NCI-H748 treated with DMSO at 0.1 percent for 48 hours (cell line): ENCODE measurements at places on chromosomes 7 and 10.

- DNase-seq = no peak
Measured at GRCh38 chr7:157832006-157832405, 495.2 kb downstream of the DNAJB6 start.

DNA sequence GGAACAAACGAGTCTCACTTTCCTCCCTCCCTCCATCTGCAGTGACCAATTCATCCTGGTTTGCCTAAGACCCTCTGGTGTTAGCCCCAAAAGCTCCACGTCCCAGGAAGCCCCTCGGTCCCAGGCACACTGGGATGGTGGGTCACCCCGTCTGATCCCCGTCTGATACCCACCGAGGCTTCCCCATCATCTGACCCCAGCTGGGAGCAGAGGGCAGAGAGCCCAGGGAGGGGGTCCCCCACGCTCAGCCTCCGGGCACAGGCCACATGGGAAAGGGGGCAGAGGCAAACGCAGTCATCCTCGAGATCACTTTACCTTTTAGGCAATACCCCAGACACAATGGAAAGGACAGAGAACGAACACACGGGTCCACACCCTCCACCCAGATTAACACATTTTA, 291.6 kb upstream of the PPP2R2D start:
- no peak for DNase-seq

- DNase-seq = no peak
Measured at GRCh38 chr10:117530791-117531190, 11.8 kb upstream of the EMX2 start.

DNA sequence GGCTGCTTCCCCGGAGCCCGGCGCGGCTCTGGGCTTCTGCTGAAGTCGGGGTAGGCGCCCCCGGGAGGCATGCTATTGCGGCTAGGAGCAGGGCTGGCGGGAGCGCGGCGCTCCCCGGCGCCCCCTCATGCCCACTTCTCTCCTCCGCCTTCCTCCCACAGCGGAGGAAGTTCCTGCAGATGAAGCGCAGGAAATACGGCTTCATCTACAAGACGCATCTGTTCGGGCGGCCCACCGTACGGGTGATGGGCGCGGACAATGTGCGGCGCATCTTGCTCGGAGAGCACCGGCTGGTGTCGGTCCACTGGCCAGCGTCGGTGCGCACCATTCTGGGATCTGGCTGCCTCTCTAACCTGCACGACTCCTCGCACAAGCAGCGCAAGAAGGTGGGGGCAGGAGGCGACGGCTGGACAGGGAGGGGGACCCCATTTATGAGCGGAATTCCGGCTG, 479 bp downstream of the CYP26A1 start:
- no peak for DNase-seq

DNA sequence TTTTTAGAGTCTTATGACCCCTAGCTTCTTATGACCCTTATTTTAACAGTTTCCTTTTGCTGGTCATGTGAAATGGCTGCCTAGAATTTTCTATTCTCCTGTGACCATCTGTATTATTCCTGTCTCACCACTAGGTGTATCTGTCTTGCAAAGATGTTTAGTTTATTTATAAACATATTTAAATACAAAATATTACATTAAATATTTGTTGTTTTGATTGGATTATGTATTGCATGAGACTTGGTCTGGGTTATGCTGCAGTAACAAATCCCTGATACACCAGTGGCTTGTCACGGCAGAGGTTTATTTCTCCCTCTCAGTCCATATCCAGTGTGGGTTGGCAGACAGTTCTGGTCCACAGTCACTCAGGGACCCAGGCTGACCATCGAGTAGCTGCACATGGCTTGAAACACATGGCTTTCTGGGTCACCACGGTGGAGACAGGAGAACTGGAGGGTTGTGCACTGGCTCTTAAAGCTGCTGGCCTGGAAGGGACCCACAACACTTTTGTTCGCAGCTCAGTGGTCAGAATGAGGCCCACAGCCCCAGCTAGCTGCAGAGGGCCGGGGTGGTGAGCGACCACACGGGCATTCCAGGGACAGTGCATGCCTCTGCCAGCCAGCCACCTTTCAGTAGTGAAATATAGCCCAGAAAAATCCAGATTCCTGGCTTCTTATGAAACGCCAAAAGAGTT, 7.4 kb downstream of the RASSF4 start:
- DNase-seq = no peak

- DNase-seq = no peak
Measured at GRCh38 chr7:46544396-46545008, 623.4 kb upstream of the IGFBP3 start.

DNA sequence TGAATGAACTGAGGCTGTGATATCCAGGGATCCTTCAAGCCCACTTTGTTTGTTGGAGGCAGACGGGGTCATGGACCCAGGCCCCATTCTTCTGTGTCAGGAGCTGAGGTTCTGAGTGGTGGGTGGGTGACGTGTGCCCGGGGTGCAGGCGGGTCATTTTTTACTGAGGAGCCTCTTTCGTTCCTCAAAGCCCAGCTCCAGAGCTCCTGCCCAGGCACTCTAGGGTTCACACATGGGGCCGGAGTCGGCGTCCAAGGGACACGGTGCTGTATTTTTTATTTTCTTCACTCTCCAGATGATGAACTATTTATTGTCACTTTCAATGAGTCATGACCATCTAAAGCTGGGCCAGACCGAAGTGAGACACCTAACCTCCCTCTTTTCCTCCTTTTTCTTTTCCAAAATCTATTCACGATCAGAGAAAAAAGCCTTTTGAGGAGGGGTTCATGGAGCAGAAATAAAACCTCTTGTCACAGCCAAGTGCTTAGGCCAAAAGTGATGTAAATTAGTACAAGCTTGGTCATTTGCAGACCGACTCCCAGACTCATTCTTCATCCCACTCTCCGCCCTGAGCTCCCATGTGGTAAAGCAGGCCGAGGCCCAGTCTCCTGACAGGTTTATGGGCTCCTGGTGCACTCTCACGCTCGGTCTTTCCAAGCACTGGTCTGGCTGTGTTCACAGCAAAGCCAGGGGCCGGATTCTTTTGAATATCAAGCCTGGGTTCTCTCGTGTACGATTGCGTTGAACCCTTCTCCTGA, 41.4 kb upstream of the PITRM1 start:
- DNase-seq = no peak

DNA sequence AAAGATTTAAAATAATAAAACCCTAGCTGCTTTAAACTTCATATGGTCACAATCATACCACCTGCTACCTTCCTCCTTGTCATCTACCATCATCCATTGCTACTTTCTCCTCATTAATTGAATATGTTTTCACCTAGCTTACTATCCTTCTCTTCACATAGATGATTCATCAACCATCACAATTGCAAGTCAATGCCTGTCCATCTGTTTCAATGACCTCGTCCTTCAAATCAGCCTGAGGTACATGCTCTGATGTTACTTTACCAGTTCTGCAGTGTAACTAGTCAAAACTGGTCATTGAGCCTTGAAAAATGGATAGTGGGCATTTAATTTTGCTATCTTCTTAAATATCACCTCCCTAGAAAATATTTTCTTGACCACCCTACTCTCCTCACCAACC, 164.7 kb downstream of the SEMA3E start:
- DNase-seq = no peak

DNA sequence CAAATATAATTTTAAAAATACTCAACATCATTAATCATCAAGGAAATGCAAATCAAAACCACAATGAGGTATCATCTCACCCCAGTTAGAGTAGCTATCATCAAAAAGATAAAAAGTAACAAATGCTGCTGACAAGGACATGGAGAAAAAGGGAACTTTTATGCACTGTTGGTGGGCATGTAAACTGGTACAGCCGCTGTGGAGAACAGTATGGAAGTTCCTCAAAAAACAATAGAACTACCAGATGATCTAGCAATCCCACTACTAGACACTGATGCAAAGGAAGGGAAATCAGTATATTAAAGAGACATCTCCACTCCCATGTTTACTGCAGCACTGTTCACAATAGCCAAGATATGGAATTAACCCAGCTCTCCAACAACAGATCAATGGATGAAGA, 384.5 kb downstream of the PLXDC2 start:
- DNase-seq = no peak

- DNase-seq = no peak
Measured at GRCh38 chr10:86289577-86289868, 77.1 kb downstream of the GRID1 start.

DNA sequence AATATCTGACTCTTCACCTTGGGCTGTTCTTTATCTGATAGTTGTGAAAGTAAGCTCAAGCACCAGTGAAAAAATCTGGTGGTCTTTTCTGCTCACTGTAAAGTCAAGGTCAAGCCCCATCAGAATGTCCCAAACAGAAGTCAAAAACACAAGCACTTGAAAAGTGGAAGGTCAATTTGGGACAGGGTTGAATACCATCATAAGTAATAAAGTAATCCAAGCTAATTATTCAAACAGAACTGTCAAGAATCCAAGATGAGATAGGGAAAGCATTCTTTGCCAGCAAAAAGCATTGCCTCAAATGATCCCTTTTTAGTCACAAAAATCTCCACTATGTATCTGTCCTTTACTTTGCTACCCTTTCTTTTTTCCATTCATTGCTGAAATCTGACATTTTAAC, 430.1 kb upstream of the NPVF start:
- DNase-seq = no peak

- DNase-seq = peak; percentile 36
Measured at GRCh38 chr7:100171087-100171681, 2.8 kb upstream of the GAL3ST4 start.

GRCh38 chr10:27743877-27744801, 1.5 kb downstream of the MKX start:
- DNase-seq = no peak
